D721Med (cell line): ENCODE measurements at places on chromosomes 5 and 9.

DNA sequence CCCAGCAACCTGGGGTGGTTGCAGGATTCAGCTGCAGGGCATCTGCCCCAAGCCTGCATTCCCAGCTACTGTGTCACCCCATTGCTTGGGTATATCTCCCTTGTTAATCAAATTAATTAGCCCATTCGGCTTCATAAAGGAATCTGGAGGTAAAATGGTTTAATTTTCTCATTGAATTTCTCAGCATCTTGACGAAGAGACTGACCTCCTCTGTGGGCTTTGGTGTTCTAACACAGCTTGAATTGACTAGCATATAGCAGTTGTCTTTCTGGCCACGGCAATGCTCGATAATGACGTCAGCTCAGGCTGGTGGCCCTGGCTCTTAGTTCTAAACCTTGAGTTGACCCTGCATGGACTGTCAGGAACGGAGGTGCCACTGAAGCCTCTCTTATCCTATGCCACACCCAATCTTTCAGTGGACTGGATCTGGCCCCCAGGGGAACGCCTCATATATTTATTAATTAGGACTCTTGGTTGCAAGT is 72.4 kb downstream of the MSX2 start:
- DNase-seq = no peak

DNA sequence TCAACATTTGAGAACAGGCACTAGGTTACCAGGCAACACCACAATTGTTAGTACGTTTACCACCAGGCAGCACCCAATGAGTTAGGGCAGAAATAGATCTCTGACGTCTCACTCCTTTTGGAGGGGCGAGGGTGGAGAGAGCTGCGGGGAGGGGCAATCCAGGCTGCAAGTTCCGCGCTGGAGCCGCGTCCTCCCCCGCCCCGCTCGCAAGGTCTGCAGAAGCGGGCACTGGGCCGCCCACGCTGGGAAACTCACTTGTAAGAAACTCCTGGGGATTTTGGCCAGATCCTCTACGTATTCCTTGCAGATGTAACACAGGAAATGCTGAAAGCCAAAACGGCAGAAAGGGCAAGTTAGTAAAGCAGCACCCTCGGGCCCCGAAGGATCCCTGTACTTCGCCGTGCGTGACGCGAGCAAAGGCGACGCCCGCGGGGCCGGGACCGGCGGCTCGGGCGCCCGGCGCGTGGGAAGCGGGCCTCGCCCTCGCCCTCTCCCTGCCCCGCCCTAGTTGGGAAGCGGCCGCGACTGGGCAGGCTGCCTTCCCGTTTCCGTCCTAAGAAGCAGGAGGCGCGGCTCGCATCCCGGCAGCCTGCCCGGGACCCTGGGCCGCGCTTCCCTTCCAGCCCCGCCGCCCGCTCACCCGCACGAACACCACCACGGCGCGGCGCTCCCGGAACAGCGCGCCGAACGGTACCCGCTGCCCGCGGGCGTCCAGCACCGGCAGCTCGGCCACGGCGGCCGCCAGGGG is 493 bp downstream of the PRXL2C start:
- DNase-seq = peak; percentile 29

- no peak for DNase-seq
Observed at GRCh38 chr9:6991418-6991817, 233.6 kb downstream of the KDM4C start.

DNA sequence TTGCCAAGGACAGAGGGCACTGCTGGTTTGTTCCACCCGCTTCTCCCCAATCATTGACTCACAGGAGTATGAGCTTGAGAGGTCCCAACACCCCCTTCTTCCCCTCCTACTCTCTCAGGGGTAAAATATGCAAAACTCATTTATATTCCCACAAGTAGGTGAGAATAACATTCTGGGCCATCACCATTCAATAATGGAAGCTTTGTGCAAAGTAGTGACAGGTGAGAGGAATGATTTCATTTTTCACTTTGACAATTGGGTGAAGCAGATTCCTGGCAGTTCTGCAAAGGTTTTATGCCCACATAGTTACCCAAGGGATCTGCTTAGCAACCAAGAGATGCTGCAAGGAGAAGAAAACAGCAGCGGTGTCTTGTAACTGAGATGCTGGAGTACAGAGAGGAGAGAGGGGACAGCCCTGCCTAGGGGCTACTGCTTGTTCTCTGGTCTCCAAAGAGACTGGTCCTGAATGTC is 137.6 kb downstream of the CMYA5 start:
- no peak for DNase-seq

DNA sequence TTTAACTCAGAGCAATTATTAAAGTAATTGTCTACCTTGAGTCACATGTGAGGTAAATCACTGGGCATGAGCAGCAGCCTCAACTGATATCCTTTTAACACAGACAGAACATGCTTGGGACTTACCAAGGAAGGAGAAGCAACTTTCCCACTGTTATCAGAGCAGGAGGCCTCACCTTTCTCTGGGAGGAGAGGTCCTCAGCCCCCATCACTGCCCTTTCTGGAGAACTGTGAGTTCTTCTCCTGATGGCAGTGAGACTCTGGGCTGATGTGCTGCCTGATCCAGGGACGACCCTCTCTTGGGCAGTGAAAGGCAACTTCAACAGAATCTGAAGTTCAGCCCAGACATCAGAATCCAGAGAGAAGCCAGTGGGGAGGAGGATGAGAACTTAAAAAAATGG is 343.4 kb upstream of the IRX1 start:
- DNase-seq = no peak
